T-cell (primary cell): ENCODE measurements at places on chromosomes 1 and 21.

DNA sequence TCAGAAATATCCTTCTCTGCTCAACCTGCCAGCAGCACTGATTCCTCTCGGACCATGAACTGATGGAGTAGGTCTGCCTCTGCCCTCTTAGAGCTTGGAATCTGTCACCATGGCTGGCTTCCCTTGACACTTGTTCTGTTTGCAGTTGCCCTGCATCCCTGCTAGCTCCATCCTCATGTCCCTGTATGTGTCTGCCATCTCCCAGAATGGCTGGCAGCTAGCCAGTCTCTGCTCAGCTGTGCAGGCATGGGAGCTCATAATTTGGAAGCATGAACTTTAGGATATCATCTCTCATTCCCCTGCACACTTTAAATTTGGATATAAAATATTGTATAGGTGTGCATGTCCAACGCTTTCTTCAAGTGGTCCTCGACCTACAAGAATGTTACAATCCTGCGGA lies 95.4 kb downstream of the C1orf94 start:
- no peak for DNase-seq

DNA sequence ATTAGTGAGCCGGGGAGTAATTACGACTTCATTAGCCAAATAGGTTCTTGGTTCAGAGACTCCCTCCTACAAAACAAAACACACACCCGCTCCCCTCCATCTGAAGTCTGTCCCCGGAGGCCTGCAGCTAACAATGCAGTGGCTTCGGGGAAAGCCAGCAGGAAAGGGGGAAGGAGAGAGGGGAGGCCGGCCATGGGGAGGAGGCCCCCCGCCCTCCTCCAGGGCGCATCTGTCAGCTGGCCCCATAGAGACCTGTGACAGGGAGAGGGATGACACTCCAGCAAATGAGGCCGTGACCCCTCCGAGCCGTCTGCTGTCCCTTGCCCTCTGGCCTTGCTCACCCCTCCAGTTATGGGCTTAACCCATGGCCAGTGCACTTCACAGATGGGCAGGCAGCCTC lies 12.1 kb upstream of the CNTN2 start:
- DNase-seq: no peak

GRCh38 chr1:26254404-26254803 lies 20.4 kb downstream of the CEP85 start:
- DNase-seq: no peak

GRCh38 chr1:214933375-214933774 lies 149.2 kb upstream of the KCNK2 start:
- DNase-seq: no peak

- no peak for DNase-seq
Observed at GRCh38 chr1:93592551-93592949, 89.1 kb downstream of the BCAR3 start.

DNA sequence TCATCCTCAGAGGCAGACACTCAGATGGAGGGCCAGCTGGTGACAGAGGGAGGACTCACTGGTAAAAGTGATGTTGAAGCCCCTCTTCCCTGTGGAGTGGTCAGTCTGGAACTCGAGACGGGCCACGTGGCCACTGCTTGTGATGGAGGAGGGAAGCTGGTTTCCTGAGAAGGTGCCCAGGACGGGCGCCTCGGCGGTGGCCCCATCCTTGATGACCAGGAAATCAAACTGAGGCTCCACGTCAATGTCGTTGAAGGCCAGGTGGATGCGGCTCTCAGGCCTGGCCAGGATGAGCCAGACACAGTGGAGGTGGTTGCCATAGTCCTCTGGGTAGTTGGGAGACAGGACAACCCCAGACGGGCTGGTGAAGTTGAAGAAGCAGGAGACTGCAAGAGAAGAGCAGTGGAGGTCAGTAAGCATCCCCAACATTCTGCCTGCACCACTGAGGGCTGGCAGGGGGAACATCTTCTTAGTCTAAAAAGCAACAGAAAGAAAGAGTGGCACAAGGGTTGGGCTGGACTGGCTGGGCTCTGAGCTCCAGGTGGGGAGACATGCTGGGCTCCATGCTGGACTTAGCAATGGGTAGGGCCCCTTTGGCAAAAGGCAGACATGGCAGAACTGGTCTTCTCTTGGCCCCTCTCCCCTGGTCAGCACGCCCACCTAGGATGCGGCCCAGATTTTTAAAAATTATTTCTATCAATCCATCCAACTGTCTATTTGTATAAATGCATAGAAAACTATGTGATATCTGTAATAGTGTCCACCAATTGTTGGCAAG lies 120.5 kb upstream of the HMGB4 start:
- no peak for DNase-seq

DNA sequence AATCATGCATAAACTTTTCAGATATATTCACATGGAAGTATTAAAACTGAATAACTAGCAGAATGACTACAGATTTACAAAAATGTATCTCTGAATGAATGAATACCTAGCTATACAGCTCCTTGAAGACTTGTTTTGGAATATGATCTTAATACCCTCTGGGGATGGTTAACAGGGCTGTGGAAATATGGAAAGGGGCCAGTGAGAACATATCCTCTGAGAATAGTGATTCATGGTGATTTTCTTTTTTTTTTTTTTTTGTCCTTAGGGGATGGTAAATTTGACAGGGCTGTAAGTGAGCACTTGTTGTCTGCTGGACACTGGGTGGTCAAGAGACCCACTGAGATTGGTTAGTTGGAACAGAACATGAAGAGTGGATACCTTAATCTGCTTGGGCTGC lies 80.7 kb upstream of the HP1BP3 start:
- DNase-seq: no peak

DNA sequence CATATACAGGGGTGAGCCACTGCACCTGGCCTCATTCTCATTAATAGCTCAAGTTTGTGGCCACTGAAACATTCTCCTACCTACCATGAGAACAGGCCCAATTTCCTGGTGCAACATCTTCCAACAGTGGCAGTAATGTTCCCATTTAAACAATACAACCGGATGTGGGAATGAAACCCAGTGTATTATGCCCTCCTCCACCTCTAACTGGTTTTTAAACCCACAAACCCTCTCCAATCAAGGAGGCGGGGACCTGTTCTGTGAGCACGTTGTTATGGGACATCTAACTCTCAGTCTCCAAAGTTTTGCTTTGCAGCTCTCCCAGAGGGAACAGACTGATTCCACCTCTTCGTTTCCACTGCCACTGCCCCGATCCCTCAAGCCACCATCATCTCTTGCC lies 2.6 kb downstream of the CTNNBIP1 start:
- DNase-seq: no peak

GRCh38 chr1:116962987-116963639 lies 38.4 kb upstream of the CD101 start:
- peak; percentile 23 for DNase-seq

- DNase-seq: no peak
Observed at GRCh38 chr1:55947446-55947845, 631.9 kb downstream of the PLPP3 start.

GRCh38 chr1:84997667-84998600 lies 1.0 kb upstream of the MCOLN2 start:
- no peak for DNase-seq

DNA sequence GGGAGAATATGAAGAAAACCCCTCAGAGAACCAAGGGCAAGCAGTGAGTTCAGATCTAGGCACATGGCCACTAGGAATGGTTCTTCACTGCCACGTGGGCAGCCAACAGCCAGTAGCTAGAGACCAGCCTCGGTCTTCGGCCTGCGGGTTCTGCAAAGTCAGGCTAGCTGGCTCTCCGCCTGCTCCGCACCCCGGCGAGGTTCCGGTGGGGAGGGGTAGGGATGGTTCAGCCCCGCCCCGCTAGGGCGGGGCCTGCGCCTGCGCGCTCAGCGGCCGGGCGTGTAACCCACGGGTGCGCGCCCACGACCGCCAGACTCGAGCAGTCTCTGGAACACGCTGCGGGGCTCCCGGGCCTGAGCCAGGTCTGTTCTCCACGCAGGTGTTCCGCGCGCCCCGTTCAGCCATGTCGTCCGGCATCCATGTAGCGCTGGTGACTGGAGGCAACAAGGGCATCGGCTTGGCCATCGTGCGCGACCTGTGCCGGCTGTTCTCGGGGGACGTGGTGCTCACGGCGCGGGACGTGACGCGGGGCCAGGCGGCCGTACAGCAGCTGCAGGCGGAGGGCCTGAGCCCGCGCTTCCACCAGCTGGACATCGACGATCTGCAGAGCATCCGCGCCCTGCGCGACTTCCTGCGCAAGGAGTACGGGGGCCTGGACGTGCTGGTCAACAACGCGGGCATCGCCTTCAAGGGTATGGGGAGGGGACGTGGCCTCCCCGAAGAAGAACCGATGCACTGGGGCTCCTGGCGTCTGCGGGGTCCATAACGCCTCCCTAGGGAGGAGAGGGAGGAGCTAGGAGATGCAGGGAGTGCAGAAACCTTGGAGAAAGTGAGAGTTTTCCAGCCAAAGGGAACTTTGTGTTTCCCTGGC lies at the start of gene CBR1:
Gene CBR1 (plus strand): TSS at position 312 of the 871 bp plus-strand sequence. CDS start 92 bp downstream, at position 404.
- DNase-seq: peak; percentile 83

- no peak for DNase-seq
Observed at GRCh38 chr1:150410582-150411101, 46.7 kb downstream of the RPRD2 start.

- no peak for DNase-seq
Observed at GRCh38 chr1:174837386-174837785, 162.4 kb upstream of the CACYBP start.

- DNase-seq: no peak
Observed at GRCh38 chr1:206037581-206037980, 13.9 kb upstream of the CTSE start.

GRCh38 chr1:116990612-116991151 lies 10.9 kb upstream of the CD101 start:
- DNase-seq: no peak

GRCh38 chr1:11841245-11842153 lies 6.1 kb downstream of the NPPA start:
- DNase-seq: no peak

DNA sequence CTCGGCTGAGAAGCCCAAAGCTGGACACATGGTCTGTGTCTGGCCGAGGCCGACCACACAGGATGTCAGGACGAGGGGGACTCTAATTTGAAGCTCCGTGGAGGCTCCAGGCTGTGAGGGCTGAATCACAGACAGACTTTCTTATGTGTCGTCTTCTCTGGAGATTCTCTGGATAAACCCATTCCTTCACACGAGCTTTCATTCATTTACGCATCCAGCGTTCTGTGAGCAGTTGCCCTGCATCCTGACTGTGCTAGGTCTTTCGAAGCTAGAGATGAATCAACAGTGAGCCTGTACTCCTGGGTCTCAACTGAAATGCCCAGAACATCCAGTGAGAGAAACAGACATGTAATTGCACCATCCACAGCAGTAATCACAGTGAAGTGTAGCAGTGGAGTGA lies 49.6 kb downstream of the ECE1 start:
- no peak for DNase-seq

GRCh38 chr1:209808059-209808581 lies 2.2 kb upstream of the IRF6 start:
- no peak for DNase-seq

DNA sequence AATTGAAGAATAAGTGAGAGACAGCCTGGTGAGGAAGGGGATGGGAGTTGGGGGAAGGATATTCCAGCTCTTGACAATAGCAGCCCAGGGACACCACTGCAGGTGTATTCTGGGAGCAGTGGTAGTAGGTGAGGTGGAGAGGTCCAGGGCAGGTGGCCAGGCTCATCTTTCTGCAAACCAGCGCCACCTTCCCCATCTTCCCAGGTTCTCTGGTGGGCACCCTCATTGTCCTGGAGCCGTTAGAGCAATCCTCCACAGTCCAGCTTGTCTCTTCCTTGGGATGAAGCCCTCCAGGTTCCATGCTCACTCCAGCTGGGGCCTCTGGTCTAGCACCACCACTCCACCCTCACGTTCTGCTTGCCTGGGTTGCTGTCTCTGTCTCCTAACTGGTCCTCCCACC lies 97.0 kb downstream of the IER5 start:
- no peak for DNase-seq

DNA sequence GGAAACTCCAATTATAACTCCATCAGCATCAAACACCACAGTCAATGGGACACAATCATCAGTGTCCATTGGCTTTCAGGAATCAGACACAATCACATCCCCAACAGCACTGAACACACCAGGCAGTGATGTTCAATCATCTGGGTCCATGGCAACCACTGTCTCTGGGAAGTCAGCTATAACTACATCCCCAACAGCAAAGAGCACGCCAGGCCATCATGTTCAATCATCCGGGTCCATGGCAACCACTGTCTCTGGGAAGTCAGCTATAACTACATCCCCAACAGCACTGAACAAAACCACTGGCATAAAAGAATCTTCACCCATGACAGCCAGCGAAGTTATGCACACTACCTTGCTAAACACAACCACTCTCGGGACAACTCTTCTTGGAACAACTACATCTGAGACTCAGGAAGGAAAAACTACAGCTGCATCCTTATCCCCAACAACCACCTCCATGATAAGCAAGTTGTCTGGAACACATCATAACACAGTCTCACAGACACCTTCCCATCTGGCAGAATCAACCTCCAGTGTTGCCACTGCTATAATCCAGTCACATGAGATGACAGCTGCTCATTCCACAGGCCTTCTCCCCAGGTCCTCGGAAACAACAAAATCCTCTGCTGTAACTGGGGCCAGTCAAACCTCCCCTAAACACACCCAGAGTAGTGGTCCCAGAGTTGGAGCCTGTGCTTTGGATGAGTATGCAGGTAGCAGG lies 19.9 kb downstream of the CATSPER4 start:
- no peak for DNase-seq

DNA sequence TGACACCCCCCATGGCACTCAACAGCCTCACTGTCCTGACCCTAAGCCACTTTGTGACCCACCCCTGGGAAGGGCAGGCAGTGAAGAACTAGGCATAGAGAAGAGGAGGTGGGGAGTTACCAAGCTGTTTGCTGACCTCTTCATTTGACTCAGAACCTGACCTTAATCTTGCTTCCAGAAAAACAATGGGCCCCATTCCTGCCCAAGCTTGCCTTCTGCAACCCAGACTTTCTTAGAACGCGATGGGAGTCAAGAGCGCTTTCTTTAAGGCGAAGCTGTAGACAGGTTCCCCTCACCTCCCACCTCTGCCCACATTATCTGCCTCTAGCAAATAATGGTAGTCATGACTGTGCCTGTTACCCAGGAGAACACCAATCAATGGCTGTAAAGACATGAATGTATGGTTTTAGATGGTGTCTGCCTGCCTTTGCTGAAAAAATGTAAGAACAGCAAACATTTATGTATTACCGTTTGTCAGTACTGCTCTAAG lies 8.2 kb upstream of the CBR3 start:
- no peak for DNase-seq

DNA sequence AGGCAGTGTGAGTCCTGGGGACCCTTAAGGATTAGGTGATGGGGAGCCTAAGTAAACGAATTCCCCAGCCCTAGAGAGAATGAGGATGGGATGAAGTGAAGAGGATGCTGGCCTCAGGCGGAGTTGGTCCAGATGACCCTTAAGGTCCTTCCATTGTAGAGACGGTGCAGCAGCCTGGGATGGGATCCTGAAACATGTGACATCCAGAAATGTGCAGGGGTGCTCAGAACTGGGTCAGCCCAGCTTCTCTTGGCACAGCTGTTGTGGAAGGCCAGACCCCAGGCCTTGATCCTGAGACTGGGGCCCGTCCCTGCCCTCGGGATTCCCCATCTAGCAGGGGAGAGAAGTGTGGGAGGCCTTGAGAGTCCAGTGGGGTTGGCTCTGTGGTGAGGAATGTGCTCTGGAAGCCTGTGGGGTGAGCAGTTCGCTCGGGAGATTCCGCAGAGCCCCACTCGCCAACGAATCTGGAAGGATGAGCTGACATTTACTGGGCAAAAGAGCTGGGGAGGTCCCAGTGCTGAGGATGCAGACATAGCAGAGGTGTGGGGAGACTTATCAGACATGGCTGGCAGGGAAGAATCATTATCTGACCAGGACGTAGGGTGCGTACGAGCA lies 28.1 kb downstream of the A3GALT2 start:
- no peak for DNase-seq
